ENCODE measurements at places on chromosomes 6 and 20.

DNA sequence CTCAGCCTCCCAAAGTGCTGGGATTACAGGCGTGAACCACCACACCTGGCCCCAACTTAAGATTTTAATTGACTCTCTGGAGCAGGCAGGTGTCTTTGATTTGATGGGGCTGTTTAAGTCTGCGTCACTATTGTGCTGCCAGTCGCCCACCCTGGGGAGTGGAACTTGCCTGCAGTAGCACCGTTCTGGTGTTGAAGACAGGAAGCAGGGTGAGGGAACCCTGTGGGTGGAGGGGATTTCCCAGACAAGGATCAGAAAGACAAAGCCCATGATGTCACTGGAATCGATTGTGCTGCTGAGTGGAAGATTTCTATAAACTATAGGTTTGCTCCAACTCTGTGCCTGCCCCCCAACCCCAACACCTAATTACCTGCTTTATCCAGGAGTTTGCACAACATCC, 11.0 kb downstream of the ALDH8A1 start:
- DNase-seq = no peak

DNA sequence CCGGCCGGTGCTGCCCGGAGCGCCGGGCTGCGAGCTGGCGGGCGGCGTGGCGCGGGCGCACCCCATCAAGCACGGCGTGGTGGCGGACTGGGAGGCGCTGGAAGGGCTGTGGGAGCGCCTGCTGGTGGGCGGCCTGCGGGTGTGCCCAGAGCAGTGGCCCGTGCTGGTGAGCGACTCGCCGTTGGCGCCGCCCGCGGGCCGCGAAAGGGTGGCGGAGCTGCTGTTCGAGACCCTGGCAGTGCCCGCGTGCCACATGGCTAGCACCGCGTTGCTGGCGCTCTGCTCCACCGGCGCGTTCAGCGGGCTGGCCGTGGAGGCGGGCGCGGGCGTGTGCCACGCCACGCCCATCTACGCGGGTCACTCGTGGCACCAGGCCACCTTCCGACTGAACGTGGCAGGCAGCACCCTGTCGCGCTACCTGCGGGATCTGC, 517 bp downstream of the ACTL10 start:
- DNase-seq = peak; percentile 28

DNA sequence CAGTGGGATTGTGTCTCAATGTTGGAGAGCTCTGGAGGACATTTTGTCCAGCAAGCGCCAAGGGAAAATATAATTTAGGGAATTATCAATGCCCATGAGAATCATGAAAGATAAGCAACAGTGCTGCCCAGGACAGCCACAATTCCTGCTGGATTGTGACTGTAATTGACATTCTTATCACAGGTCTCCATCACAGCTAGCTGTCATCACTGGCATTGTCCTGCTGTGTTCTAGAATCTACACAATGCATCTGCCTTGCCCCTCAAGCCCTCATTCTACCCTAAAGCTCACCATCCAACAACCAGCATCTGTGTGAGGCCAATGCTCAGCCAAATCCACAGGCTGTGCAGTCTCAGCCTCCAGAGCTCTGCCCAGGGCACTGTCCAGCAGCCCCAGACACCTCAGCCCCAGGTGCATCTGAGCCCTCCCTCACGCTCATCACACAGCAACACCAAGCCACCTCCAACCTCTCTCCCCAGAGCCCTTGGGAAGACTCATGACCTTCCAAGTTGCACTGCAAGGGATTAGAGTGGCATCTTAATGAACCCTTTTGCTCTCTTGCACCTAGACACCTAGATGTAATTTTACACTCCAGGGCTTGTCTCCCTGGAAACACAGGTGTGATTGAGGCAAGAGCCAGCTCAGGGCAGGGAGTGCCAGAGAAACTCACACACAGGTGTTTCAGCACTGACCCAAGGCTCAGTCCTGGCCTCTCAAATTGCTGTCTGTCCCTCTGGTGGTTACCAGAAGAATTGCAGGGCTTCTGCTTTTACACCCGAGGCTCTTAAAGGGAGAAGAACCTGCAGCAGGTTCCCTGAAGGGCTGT, 85.2 kb upstream of the PHACTR3 start:
- peak; percentile 66 for DNase-seq

GRCh38 chr6:56601390-56601789, 41.3 kb downstream of the DST start:
- no peak for DNase-seq

DNA sequence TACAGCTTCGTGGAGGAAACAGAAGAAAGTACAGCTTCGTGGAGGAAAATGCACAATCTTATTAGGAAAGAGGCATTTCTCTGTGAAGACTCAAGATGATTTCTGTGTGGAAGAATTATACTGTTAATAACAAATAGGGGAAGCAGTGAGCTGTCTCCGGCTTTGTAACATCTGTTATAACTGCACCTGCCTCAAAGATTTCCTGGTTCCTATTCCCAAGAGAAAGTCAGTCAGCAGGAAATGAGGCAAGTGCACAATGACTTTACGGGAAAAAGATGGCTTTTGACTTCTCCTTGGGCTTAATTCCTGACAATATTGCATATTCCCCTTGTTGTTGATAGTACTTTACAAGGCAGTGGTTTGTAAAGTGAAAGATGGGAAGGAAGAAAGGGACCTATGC, 538.5 kb downstream of the BMP2 start:
- DNase-seq = no peak

DNA sequence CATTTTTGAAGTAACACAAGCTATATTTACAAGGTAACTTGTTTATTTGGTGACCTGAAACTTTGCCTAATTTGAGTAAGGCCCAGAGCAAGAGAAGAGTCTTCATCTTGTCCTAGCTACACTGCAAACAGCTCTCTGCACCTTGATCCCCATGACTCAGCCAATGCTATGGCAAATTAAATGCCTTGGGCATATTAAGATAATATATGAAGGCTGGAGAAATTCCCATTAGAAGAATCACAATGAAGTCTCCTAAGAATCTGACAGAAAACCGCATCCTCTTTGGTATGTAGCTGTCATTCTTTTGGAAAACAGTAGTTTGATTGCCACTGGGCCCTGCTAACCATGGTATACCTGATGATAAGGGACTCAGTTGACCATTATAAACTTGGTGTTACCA, 204.5 kb downstream of the UBE3D start:
- DNase-seq = no peak

- DNase-seq = peak; percentile 65
Observed at GRCh38 chr6:28586962-28587745, 61.5 kb downstream of the GPX5 start.

DNA sequence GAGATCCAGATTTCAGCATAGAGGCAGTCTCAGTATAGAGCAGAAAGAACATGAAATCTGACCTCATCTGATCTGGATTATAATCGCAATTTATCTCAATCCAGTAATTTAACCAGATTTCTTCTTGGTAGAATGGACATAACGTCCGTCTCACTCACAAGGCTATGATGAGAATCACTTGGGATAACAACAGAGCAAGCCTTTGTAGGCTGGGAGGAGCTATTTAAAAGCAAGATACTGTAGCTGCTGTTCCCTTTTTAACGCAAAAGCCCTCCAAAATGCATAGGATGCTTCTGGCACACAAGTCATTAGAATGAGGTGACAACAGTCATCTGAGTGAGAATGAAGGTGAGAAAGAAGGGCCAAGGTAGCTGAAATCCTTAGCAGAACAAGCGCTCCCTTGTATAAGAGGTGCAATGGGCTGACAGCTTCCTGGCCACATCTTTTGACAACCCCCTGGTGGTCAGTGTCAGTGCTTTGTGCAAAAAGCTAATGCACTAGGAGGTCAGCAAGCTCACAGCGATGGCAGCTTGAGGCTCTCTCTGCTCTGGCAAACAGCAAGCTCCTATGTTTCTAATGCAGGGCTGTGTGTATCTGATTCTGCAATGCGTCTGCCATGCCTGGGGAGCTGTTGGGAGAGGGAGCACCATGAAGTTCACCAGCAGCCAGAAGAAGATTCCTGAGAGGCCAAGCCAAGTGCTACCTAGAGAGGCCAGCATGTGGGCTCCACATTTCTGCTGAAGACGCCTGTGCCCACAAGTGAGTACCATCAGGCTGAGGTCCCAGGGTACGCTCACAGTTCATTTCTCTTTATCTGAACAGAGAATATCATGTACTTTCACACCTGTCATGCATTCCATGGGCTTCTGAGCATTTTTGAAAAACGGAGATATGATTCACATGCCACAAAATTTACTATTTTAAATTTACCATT, 16.2 kb downstream of the METTL24 start:
- no peak for DNase-seq

DNA sequence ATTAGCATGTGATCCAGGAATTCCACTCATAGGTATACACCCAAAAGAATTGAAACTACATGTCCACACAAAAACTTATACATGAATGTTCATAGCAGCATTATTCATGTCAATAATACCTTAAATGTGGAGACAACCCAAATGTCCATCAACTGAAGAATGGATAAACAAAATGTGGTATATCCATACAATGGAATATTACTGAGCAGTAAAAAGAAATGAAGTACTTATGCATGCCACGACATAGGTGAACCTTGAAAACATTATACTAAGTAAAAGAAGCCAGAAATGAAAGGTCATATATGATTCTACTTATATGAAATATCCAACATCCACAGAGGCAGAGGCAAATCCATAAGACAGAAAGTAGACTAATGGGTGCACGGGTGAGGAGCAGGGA, 159.9 kb downstream of the UNC5CL start:
- DNase-seq = no peak

GRCh38 chr6:131854803-131855202, 47.0 kb downstream of the ENPP1 start:
- no peak for DNase-seq

DNA sequence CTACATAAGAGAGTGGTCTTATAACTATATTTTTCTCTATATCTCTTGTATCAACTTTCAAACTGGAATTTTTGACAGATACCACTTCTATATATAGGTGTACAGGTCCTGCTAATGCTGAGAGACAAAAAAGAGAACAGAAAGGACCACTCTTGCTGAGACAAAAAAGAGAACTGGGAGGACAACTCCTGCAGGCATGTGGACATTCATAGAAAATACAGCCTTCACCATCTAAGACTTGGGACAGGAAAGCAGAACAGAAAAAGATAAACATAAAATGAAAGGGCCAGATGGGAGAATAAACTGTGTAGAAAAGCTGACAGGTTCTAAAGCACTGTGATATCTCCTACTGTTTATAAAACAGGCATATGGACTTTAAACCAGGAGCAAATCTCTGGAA, 541.0 kb upstream of the ADGRB3 start:
- no peak for DNase-seq
